ENCODE measurements at places on chromosomes 1 and 21. TPM values are rescaled to one million over a fixed set of nuclear protein-coding genes. Genes with fewer than 3 reads are reported as not detected.

Gene OR2T2
- total RNA-seq = not detected

Gene NID1
- 7.5 TPM for total RNA-seq

Gene CYP4B1
- total RNA-seq = not detected

Gene CRYAA
- total RNA-seq = 0.18 TPM

Gene FLG2
- total RNA-seq = not detected

Gene NEXN
- 11.0 TPM for total RNA-seq

Gene CFAP141
- not detected for total RNA-seq

Gene UBE2U
- total RNA-seq = not detected

Gene RGSL1
- total RNA-seq = not detected

Gene IGSF9
- total RNA-seq = 0.14 TPM

Gene LCE1A
- total RNA-seq = not detected

Gene DRAXIN
- total RNA-seq = 0.07 TPM

Gene KRTAP19-3
- total RNA-seq = not detected

Gene PLA2G2F
- total RNA-seq = not detected

Gene CDC14A
- total RNA-seq = 3.7 TPM

Gene TRIM63
- 1.7 TPM for total RNA-seq

Gene ILDR2
- not detected for total RNA-seq

Gene KANK4
- total RNA-seq = 0.40 TPM

Gene SPRR2F
- not detected for total RNA-seq

Gene C4BPA
- total RNA-seq = 0.67 TPM

Gene IFI44L
- 0.02 TPM for total RNA-seq

Gene COA6
- 92.6 TPM for total RNA-seq

Gene FCRL6
- total RNA-seq = not detected

Gene KRTAP13-2
- total RNA-seq = not detected

Gene KLHL21
- total RNA-seq = 18.9 TPM

Gene LAMB3
- total RNA-seq = 19.4 TPM

Gene OR10Z1
- not detected for total RNA-seq

Gene KRTAP26-1
- total RNA-seq = not detected

Gene ANKRD34A
- total RNA-seq = 0.24 TPM

Gene IGFN1
- total RNA-seq = 0.44 TPM

Gene CZIB
- total RNA-seq = 28.7 TPM

Gene FCER1G
- total RNA-seq = 0.23 TPM

Gene TMPRSS15
- not detected for total RNA-seq

All from A549 treated with dexamethasone at 1 μM for 4 hours (cell line).